Right ventricle myocardium superior (tissue), 1 donor: ENCODE measurements at places on chromosomes 3 and 15. TPM values are rescaled to one million over a fixed set of nuclear protein-coding genes. Genes with fewer than 3 reads are reported as not detected.

CD96 gene
- 0.65 TPM for total RNA-seq

SH2D7 gene
- not detected for total RNA-seq

GRCh38 chr3:152738656-152739055, 96.3 kb upstream of the P2RY1 start:
- no peak for DNase-seq

- no peak for DNase-seq
These were observed 7.5 kb downstream of the ZNF148 start for GRCh38 chr3:125367403-125368230.

ZBTB47 gene
- 82.3 TPM for total RNA-seq

GRCh38 chr3:73511571-73512525, 112.9 kb downstream of the PDZRN3 start:
- DNase-seq = no peak

DNA sequence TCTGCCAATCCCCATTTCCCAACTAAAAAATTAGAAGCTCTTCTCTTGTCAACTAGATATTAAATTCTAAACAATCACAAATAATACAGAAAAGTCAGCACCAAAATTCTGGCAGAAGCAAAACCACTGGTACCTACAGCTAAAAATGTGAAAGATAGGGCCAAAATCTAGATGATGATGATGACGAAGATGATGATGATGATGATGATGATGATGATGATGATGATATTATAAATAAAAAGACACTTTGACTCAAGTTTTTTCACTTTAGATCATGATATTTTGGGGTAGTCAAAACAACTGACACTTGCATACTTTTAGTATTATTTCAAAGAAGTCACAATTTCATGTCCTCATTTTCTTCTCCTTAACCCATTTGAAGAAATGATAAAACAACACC, 470.1 kb upstream of the NR2F2 start:
- no peak for DNase-seq

DNA sequence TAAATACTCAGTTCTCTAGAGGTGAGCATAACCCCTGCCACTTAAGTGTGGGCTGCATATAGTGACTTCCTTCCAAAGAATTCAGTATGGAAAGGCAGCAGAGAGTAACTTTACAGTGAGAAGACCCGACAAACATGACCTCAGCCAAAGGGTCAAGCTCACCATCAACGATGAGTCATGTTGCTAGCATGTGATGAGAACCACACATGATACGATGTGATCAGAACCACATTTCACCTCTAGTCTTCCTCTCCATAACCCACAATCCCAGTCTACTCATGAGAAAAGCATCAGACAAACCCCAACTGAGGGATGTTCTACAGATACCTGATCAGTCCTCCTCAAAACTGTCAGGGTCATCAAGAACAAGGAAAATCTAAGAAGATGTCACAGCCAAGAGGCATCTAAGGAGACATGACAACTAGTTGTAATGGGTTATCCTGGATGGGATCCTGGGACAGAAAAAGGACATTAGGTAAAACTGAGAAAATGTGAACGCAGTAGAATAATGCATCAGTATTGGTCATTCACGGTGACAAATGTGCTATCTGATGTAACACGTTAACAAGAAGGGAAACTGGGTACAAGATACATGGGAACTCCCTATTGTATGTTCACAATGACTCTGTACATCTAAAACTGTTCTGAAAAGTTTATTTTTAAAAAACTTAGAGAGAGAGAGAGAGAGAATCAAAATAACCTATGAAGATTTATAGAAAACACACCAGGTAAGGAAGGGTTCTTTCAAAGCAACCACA, 28.3 kb downstream of the SEC61A1 start:
- DNase-seq = no peak

- peak; percentile 85 for DNase-seq
These were observed 781 bp upstream of the DAG1 start for GRCh38 chr3:49469037-49469935.

GRCh38 chr15:90337256-90337655, 14.8 kb upstream of the ZNF774 start:
- DNase-seq = no peak

DNA sequence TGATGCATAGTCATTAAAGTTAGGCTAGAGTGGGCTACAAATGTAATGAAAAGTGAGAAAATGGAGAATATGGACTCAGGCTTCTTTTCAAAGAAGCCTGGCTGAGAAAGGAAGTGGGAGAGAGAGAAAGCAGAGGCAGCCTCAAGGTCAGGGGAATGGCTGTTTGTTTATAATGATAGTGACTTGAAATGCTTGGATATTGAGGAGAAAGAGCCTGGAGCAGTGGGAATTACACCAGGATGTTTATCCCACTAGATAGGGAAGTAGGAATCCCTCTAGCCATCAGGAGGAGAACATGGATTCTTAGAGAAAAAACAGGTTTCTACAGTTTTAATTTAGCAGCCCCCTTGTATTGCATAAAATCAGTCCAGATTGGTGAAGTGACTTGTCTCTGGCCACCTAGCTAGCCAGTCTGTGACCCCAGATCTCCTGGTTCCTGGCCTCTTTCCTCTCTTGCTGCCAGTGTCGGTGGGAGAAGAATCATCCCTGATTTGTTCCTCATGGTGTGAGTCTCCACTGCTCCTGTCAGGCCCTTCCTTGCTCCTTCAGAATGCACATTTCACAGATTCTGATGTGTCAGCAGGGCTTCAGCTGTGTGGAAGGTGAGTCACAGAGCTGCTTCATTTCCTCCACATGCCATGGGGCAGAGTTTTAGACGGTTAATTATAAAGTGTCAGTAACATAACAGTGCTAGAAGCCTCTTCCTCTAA, 32.9 kb downstream of the SEMA6D start:
- no peak for DNase-seq

DNA sequence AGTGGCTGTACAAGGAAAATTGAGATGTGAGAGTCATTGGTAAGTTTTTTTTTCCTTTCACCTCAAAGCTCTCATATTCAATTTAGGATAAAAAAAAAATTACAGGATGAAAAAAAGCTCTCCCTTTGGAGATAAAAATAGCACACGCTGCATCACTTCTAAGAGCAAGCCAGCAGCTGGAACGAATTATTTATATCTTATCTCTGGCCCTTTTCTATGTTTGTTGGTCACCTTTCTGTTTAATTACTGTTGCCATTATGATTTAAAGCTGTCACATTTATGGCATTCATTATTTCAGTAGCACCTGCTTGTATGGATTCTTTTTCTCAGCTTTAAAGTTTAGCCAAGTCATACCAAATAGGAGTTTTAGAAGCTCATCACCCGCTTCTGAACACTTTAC, 171.6 kb upstream of the PDZRN3 start:
- DNase-seq = no peak

DNA sequence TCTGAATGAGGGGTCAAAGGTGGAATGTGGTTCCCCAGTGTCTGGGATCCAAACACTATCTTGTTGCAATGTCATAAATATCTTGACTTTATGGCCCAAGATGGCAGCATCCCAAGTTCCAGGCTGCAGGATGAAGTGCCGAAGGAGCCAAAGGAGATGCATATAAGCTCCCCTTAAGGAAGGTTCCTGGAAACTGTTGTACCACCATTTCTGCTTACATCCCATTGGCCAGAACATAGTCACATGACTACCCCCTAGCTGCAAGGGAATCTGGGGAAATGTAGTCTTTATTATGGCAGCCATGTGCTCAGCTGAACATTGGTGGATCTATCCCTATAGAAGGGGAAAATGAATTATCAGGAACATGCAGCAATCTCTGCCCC, 54.3 kb downstream of the BDH1 start:
- DNase-seq = no peak

TUSC7 gene
- total RNA-seq = not detected

DNA sequence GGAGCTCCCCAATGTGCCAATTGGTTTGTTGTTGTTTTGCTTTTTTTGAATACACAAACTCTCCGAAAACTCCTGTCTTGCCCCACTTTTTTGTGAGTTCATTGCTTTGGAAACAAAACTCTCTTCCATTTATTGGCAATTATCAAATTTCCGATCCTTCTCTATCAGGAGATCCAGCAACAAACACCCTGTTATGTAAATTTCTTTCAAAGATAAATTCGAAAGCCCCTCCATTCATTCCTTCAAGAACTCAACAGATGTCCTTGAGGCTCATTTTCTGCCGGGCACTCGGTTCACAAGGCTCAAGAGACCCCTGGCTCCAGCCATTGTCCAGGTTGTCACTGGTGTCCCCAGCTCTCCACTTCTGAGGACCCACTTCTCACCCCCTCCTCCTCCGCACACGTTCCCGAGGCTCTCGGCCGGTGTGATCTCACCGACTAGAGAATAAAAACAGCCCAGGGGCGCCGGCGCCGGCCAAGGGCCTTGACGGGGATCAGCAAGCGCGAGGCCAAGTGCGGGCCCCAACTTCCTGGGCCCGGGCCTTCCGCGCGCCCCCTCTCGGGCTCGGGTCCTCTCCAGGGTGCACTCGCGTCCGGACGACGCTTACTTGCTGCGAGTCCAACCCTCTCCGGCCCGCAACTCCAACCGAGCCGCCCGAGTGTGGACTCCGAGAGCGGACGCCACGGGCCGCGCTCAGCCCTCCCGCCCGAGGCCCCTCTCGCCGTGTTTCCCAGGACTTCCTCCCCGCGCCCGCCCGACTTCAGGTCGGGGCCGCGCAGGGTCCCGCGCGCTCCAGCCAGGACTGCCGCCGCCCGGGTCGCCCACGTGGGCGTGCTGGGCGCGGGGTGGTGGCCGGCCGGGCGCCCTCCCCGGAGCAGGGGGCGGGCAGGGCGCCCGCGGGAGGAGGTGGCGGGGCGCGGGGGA, 533 bp upstream of the SMAD3 start:
- peak; percentile 78 for DNase-seq

DNA sequence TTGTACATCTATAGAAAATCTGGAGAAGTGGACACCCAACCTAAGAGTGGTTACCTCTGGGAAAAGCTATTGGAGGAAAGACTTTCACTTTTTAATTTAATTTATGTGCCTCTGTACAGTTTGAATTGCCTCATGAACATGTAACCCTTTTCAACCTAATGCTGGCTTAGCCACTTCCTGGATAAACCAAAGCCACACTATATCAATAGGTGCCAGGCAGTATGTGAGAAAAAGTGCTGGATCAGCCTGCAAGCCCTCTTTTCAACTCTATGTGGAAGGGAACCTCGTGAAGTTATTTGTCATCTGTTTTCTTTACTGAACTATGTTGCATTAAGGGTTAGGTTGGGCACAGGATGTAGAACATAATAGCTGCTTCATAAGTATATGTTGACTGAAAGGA, 9.3 kb upstream of the TOPAZ1 start:
- no peak for DNase-seq

FBXO40 gene
- total RNA-seq = 207 TPM

DNA sequence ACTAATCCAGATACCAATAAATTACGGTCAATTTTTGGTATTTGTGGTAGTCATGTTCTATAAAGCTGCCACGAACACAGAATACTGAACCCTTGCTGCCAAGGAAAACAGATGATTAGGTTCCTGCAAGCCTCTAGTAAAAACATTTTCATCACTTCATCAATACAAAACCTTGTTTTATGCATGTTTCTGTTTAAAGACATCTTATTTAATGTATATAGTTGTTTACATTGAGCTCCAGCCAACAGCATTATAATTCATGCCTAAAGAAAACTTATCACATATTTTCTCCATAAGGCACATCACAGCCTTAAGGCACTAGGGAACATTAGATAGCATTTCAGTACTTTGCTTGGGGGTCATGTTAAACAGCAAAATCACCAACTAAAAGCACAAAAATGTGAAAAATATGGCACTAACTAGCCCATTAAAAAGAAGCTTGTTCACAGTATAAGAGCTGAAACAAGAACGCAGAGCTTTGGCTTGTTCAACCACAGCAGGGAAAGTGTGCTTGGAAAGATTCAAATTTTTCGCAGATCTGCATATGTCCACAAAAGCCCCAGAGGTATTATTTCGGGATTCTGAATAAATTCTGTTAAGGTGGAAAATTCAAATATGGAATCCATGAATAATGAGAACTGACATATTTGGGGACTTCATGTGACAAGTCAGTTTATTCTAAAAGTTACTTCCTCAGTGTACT, 27.7 kb downstream of the POLQ start:
- DNase-seq = no peak

CKMT1A gene
- not detected for total RNA-seq

- no peak for DNase-seq
These were observed 24.1 kb upstream of the MINAR1 start for GRCh38 chr15:79408041-79408440.

- no peak for DNase-seq
These were observed 12.3 kb downstream of the NUDT16 start for GRCh38 chr3:131393868-131394267.

- no peak for DNase-seq
These were observed 65.4 kb downstream of the RASGRF1 start for GRCh38 chr15:79025201-79025600.
